ENCODE measurements at places on chromosomes 7 and 10.

- no peak for DNase-seq
Observed at GRCh38 chr7:96359876-96360275, 38.0 kb upstream of the SLC25A13 start.

- no peak for DNase-seq
Observed at GRCh38 chr10:61183967-61184366, 240.0 kb upstream of the RHOBTB1 start.

- DNase-seq = no peak
Observed at GRCh38 chr10:133365461-133366129, 7.6 kb downstream of the ECHS1 start.

DNA sequence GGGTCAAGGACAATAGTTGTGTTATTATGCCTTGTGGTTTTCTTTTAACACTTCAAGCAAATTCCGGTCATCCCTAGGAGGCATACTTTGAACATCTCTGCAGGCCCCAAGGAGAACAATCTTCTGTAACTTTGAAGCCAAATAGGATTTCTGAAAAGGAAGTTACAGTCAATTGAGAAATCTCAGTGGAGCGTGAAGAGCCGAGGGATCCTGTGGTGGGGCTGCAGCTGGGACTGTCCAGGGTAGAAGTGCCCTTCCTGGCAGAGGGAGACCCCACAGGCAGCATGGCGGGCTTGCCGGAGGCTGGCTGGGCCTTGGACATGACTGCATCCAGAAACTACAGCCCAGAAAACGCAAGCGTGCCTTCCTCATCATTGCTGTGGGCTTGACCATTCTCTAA is 179.7 kb downstream of the PTPN20 start:
- no peak for DNase-seq

DNA sequence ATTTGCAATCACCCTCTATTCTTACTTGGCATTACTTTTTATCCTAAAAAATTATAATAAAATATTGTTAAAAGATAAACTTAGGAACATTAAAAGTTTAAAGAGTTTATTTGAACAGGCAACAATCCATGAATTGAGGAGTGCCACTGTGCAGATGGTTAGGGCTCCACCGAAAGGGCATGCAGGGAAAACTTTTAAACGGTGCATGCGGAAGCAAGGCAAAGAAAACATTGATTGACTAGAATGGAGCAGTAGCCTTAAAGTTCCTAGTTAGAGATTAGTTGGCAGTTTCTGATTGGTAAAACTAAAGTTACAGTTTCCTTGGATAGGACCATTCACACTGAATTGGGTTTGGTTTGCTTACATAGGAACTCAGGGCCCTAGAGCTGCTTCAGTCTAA is 17.3 kb downstream of the CC2D2B start:
- DNase-seq = no peak

- DNase-seq = no peak
Observed at GRCh38 chr7:84384417-84384816, 189.8 kb upstream of the SEMA3A start.

GRCh38 chr7:81004098-81004497 is 85.2 kb upstream of the SEMA3C start:
- no peak for DNase-seq

DNA sequence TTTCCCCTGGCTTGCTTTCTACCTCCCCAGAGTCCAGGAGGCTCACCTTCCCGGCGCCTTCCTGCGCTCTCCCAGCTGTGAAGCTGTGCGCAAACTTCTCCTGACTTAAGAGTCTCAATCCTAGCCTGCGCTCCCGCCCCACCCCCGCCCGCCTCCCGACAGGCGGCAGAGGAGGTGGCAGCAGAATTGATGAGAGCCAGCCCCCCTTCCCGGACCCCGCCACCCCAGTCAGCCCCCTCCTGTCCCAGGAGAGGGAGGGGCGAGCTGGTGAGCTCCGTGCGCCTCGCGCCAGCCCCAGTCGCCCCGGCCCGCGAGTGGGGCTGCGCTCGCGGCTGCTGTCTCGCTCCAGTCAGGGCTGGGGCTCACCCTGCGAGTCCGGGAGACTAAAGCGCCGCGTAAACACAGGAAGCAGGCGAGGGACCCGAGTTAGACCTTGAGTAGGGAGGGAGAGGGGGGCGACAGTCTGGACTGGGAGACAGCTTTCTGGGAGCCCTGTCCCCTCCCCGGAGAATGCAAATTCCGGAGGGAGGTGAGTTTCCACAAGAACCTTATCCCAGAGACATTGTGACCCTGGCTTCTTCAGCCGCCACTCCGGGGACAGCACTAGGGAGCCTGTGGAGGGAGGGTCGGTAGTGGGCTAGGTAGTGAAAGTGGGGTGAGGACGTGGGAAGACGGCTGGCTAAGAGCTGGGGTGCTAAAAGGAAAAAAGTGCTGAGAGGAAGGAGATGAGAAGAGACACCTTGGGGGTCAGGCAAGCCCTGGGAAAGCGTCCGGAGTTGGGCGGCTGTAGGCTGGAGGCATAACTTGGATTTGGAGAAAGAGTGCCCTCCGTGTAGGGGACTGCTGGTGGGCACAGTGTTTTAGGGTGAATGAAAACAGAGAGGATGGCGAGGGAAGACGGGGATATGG is at the start of gene CALCR:
TSS of gene CALCR (minus strand) at position 79 of the 909 bp plus-strand sequence. CDS start 87,743 bp downstream, outside the sequence.
- no peak for DNase-seq

- no peak for DNase-seq
Observed at GRCh38 chr7:153859239-153859638, 193.0 kb upstream of the DPP6 start.

DNA sequence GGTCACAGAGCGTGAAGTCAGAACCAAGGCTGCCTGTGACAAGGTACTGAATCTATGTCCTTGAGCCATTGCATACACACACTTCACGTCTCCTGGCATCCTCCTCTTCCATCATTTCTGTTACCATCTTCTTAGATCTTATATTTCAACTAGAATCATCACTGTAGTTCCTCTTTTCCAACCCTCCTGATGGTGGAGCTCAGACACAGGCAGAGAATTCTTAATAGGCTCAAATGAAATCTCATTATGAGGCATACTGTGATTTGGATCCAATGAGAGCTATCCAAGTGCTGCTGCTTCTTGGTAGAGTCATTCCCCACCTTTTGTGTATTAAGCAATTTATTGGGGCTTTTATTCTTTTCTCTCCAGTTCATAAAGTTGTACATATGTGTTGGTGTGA is 113.2 kb downstream of the CALCR start:
- DNase-seq = no peak

GRCh38 chr7:41367967-41368882 is 334.7 kb downstream of the INHBA start:
- no peak for DNase-seq

- no peak for DNase-seq
Observed at GRCh38 chr10:126731610-126731990, 61.1 kb upstream of the C10orf90 start.

GRCh38 chr10:18400906-18401245 is 250.5 kb downstream of the NSUN6 start:
- no peak for DNase-seq

GRCh38 chr7:158414002-158414401 is 173.6 kb downstream of the PTPRN2 start:
- no peak for DNase-seq

GRCh38 chr10:16536155-16536554 is 14.5 kb upstream of the C1QL3 start:
- DNase-seq = no peak

DNA sequence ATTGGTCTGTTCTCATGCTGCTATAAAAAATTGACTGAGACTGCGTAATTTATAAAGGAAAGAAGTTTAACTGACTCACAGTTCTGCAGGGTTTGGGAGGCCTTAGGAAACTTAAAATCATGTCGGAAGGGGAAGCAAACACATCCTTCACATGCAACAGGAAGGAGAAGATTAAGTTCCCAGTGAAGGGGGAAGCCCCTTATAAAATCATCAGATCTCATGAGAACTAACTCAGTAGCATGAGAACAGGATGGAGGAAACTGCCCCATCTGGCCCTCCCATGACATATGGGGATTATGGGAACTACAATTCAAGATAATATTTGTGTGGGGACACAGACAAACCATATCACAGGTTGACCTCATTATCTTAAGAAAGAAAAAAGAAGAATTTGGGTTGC is 134.5 kb downstream of the PPP1R3A start:
- no peak for DNase-seq

DNA sequence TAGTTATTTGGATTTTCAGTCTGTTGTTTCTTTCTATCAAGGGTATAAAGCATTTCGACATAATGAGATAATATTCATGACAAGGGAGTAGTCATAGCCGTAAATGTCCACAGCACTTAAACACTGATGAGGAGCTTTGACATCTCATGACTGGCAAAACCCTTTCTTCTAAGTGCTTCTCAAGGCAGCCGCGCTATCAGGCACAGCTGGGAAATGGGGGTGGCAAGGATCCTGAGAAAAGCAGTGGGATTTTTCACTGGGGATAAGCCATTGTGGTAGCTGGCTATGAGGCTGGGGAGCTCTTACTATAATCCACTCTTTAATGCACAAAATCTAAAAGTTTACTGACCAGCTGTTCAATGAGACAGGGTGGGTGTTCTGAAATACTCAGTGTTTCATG is 493.2 kb upstream of the KLF6 start:
- no peak for DNase-seq

DNA sequence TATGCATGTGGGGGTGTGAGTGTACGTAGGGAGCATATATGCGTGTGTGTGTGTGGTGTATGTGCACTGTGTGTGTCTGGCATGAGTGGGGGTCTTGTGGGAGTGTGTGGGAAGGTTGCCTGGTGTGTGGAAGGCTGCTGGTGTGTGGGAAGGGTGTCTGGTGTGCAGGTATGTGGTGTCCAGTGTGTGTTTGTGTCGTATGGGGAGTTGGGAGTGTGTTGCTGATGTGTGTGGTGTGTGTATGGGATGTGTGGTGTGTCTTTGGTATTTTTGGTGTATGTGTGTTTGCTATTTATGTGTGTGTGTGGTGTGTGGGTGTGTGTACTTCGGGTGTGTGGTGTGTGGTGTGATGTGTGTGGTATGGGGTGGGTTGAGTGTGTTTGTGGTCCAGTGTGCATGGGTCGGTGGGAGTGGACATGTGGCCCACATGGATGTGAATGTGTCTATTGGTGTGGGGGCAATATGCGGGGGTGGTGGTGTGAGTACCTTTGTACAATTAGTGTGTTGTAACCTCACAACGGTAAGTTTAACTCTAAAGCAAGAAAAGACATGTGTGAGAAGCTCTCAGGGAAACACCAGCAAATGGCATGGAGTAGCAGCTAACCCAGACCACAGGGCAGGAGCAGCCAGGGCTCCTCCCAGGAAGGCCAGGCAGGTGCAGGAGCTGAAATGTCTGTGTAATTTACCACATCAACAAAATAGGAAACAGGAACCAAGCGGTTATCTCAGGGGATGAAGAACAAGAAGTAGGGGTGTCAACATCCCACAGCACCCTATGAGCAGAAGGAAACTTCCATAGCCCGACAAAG is 11.9 kb downstream of the ANTXRL start:
- DNase-seq = no peak

DNA sequence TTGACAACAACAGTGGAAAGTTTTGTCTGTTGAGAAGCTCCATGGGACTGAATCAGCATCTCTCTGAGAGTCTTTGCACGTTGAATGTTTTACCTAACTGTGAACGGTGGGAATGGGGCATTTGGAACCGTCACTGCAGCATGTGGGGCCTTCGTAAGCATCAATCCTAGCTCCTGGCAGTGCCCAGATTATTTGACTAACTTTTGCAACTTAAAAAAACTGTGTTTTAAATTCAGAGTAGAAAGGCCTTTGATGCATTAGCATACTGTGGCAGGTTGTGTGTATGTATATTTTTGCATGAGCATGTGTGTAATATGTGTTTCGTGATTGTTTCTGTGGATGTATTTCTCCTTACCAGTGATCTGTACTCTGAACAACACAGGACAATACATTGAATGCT is 194.5 kb downstream of the TCF7L2 start:
- no peak for DNase-seq

GRCh38 chr7:37694208-37695094 is 10.9 kb downstream of the GPR141 start:
- no peak for DNase-seq

DNA sequence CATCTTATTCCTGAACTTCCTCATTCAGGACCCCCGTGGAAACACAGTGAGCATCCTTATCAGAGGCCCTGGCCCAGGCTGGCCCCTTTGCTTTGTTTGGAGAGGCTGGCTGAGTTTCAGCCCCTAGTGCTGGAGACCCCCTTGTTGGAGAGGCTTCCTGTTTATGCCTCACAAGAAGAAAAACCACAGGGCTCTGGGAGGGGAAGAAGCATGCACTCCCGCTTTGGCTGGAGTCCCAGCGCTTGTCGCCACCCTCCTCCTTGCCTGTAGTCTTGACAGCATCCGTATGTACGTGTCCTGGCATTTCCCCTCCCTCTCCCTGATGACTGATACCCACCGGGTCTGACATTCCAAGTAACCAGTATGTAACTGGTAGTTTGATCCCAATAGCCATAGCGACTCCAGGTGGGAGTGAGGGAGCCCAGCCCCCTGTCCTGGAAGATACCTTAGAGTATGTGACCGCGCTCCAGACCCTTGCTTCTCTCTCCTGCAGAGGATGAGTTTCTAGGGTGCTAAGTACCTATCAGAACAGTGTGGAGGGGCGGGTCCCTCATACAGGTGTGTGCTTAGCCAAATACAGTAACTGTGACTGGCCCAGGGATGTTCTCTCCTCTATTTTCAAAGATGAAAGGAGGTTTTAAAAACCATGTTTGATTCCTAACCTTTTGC is 6.9 kb upstream of the ATP6V0E2 start:
- DNase-seq = no peak

DNA sequence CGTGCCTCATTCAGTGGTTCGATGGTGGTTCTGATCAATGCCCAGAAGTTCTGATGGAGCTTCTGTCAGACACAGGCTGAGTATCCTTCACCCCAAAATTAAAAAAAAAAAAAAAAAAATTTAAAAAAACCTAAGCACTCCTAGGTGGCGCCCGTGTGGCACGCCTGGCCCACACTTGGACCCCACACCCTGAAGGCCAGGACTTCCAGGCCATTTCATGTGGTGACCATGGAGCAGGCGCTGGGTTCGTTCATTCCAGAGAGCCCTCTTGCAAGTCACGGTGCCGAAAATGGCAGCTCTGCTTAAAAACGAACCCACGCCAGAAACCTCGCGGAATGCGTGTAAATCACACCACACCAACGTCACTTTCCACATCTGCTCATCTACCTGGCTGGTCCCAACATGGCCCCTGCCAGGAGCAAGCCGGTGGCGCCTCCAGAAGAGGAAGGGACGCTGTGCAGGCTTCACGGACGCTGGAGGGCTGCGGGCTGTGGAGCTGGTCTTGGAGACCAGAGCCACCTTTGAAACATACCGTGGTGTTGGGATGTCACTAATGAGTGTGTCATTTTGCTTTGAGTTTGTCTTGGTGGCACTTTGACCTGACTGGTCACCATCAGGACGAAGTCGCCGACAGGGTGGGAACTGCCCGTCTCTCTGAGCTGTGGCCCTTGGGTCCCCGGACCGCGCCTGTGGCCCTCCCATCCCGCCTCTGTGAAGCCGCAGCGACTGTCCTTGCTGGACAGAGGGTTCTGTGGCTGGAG is 46.0 kb upstream of the PRKAR1B start:
- DNase-seq = no peak

DNA sequence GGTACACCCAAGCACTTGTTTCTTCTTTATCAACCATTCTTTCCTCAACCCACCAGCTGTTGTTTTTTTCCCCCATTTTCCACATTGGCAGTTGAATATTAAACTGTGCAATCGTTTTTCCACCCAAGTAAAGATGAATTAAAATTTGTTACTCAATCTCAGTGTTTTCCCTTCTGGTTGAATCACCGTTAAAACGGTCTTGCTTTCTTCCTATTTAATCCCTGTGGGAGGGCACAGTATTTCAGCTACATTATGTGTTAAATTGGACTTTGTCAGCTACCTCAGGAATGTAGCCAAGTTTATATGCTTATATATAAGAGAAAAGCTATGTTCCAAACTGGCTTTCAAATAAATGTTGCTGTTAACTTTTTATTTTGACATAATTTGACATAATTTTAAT is 19.9 kb downstream of the SLC35G1 start:
- DNase-seq = no peak

Measured in anterior cingulate cortex (tissue), 58 donors.